ENCODE measurements at places on chromosomes 3 and 15.

GRCh38 chr3:178964551-178964950 is 107.1 kb downstream of the ZMAT3 start:
- no peak for DNase-seq

GRCh38 chr3:195574497-195575304 is 9.0 kb downstream of the APOD start:
- no peak for DNase-seq

DNA sequence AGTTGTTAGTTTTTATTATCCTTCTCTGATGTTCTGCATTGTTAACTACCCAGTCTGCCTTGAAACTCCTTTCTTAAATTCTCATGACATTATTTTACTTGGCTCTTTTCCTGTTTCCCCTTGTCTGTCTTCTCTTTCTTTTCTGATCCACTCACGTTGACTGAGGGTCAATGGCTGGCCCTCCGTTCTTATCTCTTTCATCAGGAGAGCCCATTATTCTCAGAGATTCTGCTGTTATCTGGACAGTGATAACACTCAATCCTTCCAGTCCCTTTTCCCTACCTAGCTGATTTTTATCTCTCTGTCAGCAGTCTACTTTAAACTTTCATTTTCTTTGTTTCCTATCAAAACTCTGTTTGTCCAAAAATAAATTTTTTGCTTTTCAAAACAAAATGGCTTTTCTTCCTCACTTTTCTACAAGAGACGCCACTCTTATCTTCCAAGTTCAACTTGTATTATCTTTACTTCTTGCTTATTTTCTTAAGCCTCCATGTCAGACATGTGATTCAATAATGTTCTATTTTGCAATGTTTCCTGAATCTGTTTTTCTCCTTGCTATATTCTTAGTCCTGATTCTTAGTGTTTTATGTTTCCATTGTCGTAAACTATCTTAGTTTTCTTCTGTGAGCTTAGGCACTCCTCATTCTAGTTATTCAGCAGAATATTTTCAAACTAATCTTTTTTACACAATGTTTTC is 120.2 kb downstream of the NEDD4 start:
- no peak for DNase-seq

DNA sequence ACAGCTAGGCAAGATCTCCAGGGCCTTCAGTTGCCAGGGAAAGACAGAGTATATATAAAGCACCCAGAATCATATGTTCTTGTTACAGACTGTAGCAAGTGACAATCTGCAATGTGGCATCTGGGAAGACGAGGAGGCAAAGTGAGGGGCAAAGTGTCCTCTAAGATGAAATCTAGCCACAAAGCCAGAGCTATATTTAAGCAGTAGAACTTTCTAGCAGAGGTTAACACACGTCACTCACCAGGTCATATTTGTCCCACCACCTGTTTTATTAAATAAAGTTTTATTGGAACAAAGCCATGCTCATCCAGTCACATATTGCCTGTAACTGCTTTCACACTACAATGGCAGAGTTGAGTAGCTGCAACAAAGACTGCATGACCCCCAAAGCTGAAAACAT is 51.5 kb downstream of the PDZRN3 start:
- DNase-seq = no peak

GRCh38 chr3:82509106-82509842 is 747.8 kb upstream of the GBE1 start:
- no peak for DNase-seq

DNA sequence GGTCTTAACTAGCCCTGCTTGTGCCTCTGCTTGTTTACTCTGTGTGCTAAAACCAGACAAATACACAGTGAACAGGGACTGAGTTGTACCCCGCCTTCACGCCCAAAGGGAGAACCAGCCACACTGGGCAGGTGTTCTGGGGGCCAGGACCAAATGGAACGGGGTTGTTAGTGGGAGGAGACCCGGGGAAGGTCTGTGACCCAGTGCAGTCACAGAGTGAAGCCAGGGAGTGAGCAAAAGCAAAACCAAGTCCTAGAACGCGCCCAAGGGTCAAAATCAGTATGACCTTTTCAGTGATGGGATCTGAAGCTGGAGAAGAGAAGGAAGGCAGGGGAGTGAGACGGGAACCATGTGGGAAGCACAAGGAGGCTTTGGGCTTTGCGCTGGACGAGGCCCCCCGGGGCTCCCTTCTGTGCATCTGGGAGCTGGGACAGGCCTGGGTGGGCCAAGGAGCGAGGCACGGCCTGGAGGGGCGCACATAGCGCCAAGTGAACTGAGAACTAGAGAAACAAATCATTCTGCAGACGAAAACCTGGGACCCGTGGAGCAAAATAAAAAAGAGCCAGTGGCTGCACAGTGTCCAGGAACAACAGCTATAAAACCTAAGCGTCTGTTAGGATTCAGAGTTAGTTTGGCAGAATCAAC is 78.3 kb upstream of the ALDH1A3 start:
- DNase-seq = no peak

GRCh38 chr15:100929641-100930042 is 10.5 kb downstream of the LRRK1 start:
- DNase-seq = no peak

DNA sequence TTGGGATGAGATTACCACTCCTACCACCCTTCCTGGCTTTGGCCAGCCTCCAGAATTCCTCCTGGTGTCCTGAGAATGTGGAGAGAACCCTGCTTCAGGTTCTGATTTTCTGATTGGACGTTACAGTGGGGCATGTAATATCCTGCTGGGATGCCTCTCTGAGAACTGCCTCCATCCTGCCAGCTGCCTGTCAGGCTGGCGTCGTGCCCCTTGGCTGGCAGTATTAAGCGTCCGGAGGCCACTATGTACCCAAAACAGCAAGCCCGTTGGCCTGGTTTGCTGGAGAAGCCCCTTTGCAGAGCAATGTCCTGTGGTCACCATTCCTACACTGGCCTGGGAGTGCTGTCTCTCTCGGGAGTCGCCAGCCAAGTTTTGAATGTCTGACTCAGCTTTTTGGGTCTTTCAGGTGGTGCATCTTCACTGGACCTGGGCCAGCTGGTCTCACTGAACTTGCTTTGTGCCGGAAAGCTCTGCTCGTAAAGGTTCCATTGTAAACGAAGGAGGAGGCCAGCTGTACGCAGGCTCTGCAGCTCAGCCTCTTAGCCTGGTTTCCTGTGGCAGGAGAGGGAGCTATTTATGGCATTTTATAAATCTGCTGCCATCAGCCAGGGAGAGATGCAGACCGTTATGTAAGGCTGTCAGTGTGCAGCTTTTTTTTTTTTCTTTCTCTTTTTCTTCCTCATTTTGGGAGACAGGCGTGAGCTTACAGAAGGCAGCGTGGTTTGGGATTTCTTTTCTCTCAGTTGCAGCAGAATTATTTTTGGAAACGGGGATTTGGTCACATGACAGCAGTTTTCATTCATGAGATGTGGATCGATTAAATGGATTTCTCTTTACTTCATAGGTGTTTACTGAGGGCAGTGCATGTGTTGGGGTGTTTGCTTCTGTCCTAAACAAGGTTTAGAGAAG is 19.0 kb upstream of the TRAK1 start:
- DNase-seq = no peak

- DNase-seq = no peak
Measured at GRCh38 chr15:98954411-98954810, 53.2 kb downstream of the PGPEP1L start.

GRCh38 chr15:29708519-29708918 is 113.7 kb downstream of the TJP1 start:
- DNase-seq = no peak

DNA sequence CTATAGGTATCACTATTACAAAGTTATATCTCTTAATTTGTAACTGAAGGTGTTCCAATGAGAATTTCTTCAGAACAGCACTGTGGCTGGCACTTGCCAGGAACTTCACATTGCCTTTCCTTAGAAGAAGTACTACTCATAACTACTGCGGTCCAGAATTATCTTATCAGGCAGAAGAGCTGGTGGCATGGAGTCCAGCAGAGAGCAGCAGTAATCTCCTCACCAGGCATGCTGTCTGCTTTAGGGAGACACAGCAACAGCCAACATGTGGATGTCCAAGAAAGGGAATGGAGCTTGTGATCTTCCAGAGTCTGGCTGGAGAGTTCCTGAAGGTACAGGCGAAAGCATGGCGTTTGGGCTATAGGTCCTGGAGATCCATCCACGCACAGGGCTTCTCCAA is 919.7 kb upstream of the NR2F2 start:
- DNase-seq = no peak

DNA sequence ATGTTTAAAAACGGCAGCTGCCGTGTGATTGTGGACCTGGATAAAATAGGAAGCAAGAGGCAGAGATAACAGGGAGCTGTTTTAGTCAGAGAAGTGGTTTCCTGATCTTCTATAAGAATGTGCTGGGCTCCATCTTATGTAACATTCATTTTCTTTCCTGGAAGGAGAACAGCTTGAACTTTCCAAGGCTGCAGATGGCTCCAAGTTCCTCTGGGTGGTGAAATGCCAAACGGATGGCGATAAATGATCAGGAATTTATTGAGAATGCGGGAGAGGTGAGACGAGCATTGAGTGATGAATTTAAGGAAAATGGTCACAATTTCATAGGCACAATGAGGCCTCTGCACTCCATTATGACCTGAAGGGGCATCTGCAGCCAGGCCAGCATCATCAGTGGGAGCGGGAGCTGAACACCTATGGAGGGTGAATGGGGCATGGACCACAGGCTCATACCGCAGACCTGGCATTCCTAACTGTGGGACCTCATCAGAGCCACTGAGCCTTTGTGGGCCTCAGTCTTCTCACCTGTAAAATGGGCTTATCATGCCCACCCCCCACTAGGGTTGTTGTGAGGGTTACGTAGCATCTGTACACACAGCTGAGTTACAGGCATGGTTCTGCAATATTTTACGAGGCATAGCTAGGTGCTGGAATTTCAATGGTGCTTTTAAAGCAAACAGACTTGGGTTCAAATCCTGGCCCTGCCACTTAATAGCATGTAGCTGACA is 17.1 kb downstream of the MGLL start:
- no peak for DNase-seq

DNA sequence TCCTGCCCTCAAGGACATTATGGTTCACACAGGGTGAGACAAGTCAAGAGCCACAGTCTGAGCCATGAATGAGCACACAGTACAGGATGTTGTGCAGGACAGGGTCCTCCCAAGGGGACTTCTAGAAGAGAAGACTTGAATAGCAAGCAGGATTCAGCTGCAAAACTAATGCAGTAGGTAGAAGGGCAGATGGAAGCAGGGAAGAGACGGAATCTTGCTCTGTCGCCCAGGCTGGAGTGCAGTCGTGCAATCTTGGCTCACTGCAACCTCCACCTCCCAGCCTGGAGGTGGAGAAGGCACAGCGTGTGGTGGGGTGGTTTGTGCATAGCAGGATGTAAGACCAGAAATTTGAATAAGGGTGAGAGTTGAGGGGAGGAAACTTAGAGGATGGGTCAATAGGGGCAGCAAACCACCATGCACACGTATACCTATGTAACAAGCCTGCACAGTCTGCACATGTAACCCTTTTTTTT is 8.0 kb downstream of the BCL2L10 start:
- no peak for DNase-seq

DNA sequence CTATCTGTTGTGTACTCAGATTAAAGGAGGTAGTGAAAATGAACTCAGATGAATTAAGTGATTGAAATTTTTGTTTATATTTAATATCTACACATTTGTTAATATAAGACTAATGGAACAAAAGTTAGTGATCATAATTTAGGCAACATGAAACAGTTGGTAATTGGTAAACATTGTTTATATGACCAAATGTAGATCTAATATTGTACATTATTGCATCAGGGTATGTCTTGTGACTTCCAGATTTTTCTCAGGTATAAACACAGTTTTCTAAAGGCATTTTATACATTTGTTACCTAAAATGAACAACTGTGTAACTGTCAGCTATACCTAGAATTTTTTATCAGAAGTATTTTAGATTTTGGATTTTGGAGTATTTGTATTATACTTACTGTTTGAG is 14.8 kb downstream of the GMPS start:
- DNase-seq = no peak

- DNase-seq = no peak
Measured at GRCh38 chr15:63457379-63457778, 47.0 kb upstream of the USP3 start.

DNA sequence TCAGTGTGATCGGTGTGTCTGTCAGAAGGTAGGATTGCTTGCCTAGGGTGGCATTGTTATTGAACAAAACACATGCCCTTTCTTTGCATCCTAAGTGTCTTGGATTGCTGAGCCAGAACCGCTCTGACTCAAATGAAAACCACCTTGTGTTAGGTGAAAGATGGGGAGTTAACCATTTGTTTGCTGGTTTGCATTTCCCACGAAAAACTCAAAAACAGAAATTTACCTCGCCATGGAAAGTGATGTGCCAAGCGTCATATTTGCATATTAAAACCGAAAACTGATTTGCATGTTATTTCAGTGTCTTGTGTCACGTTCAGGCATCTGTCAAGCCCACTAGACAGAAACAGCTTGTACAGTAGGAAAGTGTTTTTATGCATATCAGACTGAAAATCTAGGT is 474.6 kb upstream of the TPRG1 start:
- no peak for DNase-seq

DNA sequence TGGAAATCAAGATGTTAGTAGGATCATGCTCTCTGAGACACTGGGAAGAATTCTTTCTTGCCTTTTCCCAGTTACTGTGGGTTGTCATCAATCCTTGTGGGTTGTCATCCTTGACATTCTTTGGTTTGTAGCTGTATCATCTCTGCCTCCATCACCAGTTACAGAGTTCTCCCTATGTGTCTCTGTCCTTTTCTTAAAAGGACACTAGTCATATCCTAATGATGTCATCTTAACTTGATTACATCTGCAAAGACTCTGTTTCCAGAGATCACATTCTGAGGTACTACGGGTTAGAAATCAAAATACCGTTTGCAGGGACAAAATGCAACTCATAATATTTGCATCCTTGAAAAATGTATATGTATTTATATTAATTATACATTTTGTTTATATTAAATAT is 500.4 kb downstream of the ZBBX start:
- DNase-seq = no peak

All from stimulated activated CD4-positive, alpha-beta T cell treated with anti-CD3 and anti-CD28 coated beads, Interleukin-15, amount 100 ng/mL, for 1 hour (primary cell).